Substantia nigra (tissue), 51 donors: ENCODE measurements at places on chromosomes 5 and 9.

DNA sequence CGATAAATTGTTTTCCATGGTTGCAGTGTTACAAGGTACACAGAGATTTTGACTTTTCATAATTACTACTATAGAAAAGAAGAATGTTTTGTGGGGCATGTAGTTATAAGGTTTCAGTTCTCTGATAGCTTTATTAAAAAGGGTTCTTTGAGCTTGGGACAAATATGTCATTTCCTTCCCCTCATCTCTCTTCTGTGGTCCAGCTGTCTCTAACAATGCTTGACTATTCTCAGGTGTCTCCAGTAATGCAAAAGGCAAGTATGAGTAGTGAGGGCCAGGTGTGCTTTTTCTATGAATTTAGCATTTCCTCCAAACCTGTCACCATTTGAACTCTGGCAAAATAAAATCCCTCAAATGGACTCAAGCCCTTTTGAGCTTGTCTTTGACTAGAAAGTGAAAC lies 84.3 kb downstream of the SLF1 start:
- no peak for DNase-seq

GRCh38 chr5:16554110-16554509 lies 62.7 kb downstream of the RETREG1 start:
- no peak for DNase-seq

DNA sequence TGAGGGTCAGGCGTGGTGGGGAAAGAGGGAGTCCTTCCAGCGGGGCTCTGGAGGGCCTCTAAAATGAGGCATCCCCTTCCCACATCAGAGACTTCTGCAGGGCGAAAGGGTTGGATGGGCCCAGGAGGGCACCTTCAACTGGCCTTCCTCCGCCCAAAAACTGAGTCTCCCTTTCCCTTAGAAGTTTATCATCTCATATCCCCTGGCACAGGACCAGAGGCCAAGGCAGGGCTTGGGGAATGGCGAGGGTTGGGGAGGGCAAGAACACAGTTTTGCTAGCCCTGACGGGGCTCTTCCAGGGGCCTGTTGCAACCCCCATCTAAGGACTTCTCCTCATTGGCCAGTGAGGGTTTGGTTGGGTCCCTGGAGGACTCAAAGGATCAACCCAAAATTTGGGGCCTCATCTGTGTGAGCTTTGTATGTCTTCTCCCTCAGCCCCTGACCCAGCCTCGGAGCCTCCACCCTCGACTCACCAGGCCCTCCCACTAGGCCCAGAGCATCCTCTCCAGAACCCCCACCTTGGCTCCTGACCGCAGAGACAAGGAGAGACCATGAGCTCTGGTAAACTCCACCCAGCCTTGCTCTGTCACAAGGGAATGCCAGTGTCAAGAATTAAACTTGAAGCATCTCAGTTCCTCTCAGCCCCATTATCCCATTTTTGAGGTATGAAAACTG lies 24.1 kb downstream of the AQP7 start:
- DNase-seq = no peak

GRCh38 chr5:30152431-30152830 lies 1041.1 kb upstream of the CDH6 start:
- DNase-seq = no peak

GRCh38 chr5:141965071-141965470 lies 3.8 kb upstream of the RNF14 start:
- DNase-seq = no peak

DNA sequence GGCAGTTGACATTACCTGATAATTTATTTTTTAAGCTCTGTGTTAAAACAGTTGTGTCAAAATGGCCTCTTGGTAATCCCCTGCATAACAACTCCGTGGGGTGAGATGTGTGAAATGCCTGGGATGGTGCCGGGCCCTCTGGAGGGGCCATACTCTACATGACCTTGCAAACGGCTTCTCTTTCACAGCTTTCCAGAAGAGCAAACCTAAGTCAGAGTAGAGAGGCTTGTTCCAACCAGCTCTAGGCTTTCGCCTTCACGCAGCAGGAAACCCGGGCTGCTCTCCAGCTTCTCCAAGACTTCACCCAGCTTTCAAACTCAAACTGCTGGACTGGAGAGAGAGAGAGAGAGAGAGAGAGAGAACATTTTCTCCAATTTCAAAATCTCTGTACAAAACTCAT lies 120.1 kb downstream of the SNX18 start:
- DNase-seq = no peak

GRCh38 chr5:35545190-35545589 lies 72.5 kb upstream of the SPEF2 start:
- no peak for DNase-seq

- no peak for DNase-seq
Measured at GRCh38 chr5:89359046-89359445, 476.1 kb upstream of the MEF2C start.
